ENCODE measurements at places on chromosomes 16 and 17. TPM values are rescaled to one million over a fixed set of nuclear protein-coding genes. Genes with fewer than 3 reads are reported as not detected.

The CTDNEP1 gene
- total RNA-seq: 114 TPM

The GCGR gene
- not detected for total RNA-seq

GRCh38 chr17:51132964-51133319 is 12.3 kb upstream of the SPAG9 start:
- DNase-seq: no peak

GRCh38 chr17:75927286-75927922 is 13.4 kb downstream of the FBF1 start:
- no peak for DNase-seq

GRCh38 chr17:77847221-77848085 is 111.0 kb upstream of the TNRC6C start:
- no peak for DNase-seq

GRCh38 chr16:69767459-69768229 is 5.5 kb downstream of the WWP2 start:
- DNase-seq: no peak

- no peak for DNase-seq
Observed at GRCh38 chr16:55283812-55284717, 39.9 kb upstream of the IRX6 start.

GRCh38 chr17:27990979-27991378 is 51.5 kb upstream of the NLK start:
- no peak for DNase-seq

DNA sequence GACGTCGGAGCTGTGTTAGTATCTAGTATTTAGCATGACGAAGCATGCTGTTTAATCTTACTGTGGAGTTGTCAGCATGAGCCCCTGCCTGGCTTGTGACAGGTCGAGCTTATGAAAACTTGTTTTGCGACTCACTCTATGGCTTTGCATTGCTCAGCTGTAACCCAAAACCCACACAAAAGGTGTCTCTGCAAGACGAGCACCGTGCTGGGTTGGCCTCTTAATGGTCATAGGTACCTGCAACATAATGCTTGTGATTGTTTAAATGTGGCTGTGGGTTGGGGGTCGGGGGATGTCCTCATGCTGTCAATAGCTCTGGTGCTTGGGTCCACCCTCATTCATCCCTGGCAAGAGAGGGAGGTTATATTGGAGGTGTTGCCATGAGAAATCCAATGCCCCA is 5.4 kb downstream of the NTN1 start:
- no peak for DNase-seq

Data from Right ventricle myocardium inferior (tissue), 1 donor.